ENCODE measurements at places on chromosomes 12 and 14.

DNA sequence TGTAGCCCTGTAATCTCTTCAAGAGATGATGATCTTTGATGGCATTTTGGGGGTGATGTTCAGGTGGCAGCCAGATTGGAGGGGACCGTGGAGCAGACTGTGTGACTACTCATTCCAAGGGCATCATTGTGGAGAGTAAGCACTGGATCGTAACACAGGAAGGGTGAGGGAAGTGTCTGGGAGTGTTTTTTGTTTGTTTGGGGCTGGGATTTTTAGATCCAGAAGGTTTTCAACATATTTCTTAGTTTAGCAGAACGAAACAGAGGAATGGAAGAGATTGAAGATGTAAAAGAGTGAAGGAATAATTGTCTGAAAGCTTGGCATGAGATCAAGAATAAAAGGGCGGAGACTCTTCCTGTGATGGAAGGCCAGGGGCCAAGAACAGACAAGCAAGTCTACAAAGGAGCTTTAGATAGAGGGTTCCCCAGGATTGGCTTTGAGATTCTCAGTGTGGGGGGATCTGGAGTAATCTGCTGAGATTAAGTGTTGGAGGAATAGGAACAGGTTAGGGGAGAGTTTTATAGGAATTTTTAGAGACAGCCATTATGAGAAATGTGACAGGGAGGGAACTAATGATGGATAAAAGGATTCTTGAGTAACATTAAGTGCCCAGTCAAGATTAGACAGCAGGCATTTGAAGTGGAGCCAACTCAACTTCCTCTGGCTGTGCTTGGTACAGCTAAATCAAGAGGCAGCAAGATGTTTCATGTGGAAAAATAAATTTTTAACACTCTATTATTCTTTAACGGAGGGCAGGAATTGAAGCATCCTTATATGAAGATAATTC lies 79.7 kb upstream of the REP15 start:
- no peak for DNase-seq

- no peak for DNase-seq
Observed at GRCh38 chr12:113880988-113881962, 84.8 kb downstream of the RBM19 start.

GRCh38 chr14:100129161-100129589 lies 30.3 kb downstream of the DEGS2 start:
- DNase-seq = no peak

DNA sequence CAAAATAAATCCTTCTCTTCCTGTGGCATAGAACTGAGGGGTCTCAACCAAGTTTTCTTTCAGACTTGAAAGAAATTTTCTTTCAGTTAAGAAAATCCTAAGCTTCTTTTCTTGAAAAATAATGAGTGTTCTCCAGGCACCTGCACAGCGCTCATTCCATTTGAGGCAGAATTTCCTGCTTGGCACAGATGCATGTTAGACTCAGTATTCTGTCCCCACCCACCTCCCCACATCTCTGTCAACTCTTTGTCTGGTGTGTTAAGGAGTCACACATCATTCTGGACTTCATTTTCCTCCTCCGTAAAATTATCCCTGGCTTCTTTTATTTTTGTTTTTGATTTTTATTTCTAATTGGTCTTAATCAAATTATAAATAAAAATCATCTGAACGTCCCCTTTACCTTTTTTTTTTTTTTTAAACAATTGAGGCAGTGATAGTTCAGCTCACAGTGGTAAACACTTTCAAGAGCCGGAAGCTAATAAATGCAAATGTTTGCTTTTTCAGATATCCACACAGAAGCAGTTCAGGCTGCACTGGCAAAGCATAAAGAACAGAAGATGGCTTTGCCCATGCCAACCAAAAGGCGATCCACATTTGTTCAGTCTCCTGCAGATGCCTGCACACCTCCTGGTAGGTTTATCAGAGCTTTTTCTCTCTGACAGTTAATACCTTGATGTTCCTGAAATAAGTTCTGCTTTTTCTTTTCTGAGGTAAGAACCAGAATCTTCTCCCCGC lies 104.0 kb upstream of the ATF1 start:
- DNase-seq = no peak

- no peak for DNase-seq
Observed at GRCh38 chr14:72652179-72652578, 241.7 kb downstream of the DPF3 start.

- DNase-seq = no peak
Observed at GRCh38 chr12:4388662-4389061, 9.2 kb upstream of the FGF23 start.

- no peak for DNase-seq
Observed at GRCh38 chr14:68628605-68629310, 164.1 kb downstream of the ZFP36L1 start.

DNA sequence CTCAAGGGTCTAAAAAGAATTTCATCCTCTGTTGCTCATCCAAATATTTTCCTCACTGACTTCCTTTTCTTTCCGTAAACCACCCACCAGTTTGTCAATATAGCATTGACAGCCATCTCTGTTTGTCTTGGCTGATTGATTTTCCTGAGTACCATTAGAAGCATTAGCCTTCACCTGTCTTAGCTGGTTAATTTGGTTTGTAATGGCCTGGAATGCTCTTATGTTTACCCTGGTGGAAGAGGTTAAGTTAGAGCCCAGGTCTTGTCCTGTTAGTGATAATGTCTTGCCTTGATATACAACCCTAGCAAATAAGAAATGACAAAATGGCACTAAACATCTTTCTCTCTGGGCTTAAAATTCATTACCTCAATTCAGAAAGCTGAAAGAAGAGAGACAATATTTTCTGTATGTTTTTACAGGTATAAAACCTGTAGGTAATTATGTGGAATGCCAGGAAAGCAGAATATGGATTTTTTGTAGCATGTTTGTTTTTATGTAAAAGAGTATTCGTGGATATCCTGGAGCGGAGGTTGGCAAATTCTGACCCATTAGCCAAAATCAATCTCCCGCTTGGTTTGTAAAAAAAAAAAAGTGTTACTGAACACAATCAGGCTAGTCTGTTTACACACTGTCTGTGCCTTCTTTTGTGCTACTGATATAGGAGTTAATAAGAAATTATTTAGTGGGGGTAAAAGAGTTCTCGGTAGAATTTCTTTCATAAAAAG lies 224.4 kb upstream of the DAAM1 start:
- DNase-seq = no peak

DNA sequence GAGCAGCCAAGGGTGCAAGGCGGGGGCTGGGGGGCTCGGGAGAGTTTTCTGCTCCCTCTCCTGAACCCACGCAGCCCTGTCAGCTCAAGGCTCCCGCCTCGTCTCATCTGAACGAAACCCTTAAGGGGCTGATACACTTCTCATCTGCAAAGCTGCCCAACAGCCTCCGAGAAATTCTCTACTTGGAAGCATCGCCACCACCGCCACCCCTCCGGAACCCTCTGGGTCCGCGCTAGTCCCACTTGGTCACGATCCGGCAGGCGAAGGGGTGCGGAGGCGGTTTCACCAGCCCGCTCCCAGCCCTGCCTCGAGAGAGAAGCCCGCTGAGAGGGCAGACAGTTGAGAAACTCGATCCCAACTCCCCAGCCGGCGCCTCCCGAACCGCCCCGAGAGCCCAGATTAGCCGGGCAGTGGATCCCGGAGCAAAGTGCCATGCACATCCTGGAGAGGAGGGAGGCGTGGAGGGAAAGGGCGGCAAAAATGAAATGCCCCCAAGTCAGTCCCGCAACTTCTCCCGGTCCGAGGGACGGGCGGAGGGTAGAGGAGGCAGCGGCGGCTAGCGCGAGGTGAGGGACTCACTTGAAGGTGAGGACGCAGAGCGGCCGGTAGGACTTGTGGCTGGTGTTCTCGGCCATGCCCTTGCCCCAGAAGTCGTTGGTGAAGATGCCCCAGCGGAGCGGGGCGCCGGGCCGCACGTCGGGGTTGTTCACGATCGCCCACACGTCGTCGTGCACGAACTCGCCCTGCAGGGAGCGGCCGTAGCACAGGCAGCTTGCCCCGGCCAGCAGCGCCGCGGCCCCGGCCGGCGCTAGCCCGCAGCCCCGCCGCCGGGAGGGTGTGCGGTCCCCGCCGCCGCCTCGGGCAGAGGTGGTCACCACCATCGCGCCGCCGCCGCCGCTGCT lies 620 bp downstream of the TMTC1 start:
- no peak for DNase-seq
